ENCODE measurements at places on chromosomes 2 and 18.

- no peak for DNase-seq
Observed at GRCh38 chr18:13436576-13436975, 218.0 kb downstream of the LDLRAD4 start.

DNA sequence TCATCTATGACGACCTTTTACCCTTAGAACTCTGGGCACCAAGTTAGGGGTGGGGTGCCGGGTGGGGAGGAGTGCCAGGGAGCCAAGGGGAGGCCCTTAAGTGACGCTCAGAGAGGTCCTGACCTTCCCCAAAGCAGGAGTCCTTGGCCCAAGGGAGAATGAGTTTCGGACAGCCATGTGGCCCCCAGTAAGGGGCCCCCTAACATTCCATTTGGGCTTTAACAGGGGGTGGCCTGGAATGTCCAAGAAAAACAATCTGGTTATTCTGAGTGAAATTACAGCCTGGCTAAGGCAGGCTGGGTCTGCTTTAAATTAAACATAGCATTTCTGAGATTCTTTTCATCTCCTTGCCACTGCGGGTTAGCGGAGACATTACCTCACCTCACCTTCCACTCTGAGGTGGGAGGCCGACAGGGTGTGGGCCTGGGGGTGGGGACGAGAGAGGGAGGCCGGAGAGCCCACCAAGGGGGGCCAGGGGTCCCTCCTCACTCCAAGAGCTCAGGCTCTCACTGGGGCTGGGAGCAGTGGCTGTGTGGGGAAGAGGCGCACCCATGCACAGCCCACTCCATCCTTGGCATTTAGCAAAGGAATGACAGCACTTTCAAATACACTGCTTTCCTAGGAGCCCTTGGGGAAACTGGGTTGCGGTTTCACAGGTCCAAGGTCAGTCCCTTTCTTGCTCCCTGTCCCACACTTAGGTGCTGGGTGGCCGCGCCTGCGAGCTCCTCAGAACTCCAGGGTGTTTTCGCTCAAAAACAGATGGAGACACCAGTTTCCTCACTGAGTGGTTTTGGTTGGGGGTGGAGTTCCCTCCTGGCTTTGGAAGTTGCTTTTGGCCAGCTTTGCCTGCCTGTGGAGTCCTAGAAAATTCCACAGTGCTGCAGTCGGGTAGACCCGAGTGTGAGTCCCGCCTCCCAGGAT is 107.4 kb downstream of the POLR1A start:
- DNase-seq = peak; percentile 82

DNA sequence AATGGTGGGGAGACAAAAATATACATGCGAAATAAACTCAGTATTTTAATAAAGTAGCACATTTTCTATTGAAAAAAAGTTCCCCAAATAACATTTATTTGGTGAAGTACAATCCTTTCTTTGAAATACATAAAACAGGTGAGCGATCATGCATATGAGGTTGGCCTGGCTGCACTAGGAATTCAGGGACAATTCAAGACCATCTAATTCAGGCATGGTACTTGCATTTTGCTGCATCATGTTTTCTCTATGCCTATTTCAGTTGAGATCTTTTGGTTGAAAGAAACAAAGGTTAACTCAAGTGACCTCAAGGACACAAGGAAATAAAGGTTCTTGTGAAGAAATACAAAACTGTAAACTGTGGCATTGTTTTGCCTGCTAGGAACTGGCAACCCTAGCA is 19.8 kb upstream of the TAF4B start:
- DNase-seq = no peak

DNA sequence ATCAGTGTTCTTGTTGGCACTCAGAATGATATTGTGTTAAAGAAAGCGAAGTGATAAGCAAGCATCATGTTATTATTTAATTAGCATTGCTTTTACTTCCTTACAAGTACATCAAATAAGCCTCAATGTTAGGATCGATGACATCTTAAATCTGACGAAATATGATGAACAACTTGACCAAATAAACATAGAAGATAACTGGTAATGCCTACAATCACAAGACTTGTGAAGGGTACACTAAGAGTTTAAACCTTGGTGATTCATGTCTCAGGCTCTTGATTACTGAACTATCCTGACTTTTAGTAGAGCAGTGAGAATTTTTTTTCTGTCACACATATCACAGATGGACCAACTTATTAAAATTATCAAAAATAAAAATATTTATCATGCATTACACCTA is 500.8 kb upstream of the ZEB2 start:
- DNase-seq = no peak

DNA sequence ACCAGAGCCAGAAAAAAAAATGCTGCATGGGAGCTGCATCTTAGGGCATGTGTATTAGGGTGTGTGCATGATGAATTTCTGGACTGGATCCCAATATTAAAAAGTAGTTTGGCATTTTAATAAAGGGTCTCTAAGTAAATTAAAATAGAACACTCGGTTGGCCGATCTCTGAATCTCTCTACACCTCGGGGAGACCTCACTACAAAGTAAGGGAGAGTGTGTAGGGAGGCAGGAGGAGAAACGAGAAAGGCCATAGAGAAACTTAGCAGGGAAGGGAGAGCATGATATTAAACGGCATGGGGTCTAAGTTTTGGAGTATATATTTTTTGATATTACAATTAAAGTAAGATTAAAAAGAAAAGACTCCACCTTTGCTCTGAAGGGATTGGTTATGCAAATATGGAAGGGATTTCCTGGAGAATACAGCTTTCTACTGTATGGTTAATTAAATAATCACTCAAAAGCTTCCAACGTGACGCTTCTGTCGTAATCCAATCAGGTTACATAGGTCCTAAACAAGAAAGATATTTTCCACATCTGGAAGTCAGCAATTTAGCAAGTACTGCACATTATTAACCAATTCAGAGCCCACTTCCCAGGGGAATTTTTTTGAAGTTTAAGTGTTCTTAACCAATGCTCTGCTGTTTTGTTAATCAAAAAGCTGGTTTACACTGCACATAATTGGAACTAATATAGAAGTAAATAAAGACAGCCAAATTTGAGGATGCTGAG is 1.0 kb upstream of the ZEB2 start:
- no peak for DNase-seq

- no peak for DNase-seq
Observed at GRCh38 chr2:165762723-165763122, 31.3 kb downstream of the GALNT3 start.

DNA sequence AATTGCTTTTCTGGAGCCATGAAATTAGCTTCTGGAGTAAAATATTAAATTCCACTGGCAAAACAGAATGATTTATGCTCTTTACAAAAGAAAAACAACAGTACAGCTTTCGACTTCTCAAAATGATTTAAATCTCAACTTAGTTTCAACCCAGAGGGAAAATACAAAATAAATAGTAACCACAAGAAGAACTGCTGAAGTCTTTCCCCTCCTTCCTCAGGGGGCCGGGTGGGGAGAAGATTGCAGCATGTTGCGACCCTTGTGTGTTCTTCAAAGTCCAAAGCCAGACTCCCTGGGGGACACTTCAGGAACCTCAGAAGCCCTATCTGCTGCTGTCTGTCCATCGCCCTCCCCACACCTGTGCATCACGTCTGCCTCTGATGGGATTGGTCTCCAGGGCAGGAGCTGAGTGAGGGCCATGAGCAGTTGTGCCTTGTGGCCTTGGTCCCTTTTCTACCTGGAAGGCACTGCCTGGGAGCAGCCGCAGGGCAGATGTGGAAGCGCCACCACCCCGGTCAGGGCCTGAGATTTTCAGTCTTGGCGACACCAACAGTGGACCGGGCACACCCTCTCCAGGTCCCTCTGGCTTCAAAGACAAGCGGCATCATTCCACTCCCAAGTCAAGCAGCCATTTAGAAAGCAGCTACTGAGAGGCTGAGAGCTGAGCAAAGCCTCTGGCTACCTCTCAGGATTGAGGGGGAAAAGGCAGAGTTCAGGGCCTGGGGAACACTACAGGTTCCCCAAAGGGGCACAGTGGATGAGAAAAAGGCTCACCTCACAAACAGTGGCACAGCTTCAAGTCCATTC is 210.1 kb upstream of the RAB6C start:
- DNase-seq = peak; percentile 53

GRCh38 chr2:152573168-152573567 is 144.1 kb downstream of the PRPF40A start:
- DNase-seq = no peak

GRCh38 chr2:235924675-235925063 is 243.5 kb downstream of the GBX2 start:
- no peak for DNase-seq

GRCh38 chr2:43083710-43084698 is 142.4 kb downstream of the ZFP36L2 start:
- DNase-seq = no peak

GRCh38 chr2:79099140-79099686 is 11.4 kb upstream of the REG1B start:
- DNase-seq = no peak

GRCh38 chr2:189500456-189501160 is 59.3 kb downstream of the WDR75 start:
- DNase-seq = no peak

DNA sequence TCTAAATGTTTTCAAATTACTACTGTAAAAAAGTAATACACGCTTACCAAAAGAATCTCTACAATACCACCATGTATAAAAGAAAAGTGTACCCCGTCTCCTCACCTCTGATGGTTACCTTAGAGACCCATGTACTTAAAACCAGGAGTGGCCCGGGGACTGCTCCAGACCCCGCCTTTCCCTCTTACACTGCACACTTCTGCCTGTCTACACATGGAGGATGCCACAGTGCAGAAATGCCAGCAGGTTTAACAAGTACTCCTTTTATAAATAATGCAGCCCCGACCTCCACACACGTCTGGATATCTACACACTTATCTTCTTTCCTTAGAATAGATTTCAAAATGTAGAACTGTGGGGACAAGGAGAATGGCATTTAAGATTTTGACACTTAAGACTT is 5.3 kb downstream of the HDAC4 start:
- DNase-seq = no peak

- no peak for DNase-seq
Observed at GRCh38 chr18:76564117-76564516, 69.1 kb upstream of the ZNF516 start.

GRCh38 chr2:218569038-218569431 is 396 bp downstream of the CNOT9 start:
- peak; percentile 61 for DNase-seq

DNA sequence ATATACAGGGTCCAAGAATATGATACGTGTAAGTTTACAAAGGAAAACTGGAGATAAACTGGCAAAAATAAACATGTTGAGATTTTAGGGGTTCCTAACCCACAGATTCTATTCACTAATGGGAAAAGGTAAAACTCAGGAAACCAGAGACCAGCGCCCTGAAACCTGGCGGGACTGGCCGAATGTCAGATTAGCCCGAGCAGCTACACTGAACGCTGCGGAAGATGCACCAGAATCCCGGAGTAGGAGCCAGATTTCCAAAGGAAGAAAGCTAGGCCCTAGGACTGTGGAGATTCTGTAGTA is 679 bp upstream of the WDR75 start:
- peak; percentile 60 for DNase-seq

- DNase-seq = no peak
Observed at GRCh38 chr18:5030636-5031035, 166.4 kb downstream of the AKAIN1 start.

DNA sequence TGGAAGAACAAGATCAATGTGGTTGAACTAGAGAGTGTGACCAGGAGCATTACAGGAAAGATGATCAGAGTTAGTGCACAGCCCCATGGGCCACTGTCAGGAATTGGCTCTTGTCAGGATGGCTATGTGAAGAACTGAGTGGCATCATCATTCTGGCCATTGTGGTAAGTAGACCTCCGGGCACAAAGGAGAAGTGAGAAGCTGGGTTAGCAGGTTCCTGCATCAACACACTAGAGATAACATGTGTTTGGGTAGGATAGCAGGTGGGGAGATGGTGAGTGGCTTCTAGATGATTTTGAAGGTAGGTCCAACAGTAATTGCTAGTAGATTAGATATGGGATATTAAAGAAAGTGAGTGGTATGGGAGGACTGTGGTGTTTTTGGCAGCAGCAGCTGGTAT is 408.2 kb downstream of the TSN start:
- DNase-seq = no peak

DNA sequence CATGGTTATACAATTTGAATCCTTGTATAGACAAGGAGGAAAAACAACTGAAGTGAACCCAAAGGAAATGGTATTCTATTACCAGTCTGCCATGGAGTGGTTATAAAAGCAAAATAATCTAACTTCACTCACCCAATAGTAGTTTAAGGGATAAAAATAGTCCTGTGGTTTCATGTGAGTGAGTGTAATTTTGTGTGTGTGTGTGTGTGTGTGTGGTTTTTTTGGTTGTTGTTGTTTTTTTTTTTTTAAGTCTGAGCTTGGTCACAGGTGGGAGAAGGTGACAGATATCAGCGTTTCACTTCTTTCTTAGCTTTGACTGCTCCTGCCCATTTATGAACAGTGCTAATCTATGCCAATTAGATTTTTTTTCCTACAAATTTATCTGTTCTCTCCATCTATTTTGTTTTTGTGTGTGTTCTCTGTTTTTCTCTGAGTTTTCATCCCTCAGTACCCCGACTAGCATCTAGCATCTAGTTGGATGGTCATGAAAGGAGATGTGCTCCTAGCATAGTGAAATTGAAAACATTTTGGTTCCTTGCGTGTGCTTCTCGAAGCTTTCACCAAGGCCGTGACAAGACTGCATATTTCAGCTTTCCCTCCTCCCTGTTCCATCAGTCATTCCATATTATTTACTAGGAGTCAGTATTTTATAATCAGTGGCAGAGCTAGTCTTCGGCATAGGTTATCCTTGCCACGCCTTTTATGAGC is 200.1 kb upstream of the DTNA start:
- no peak for DNase-seq

GRCh38 chr2:62722679-62723078 is 17.2 kb downstream of the EHBP1 start:
- DNase-seq = no peak

Measured in right atrium auricular region (tissue), 2 donors.